ENCODE measurements at places on chromosomes 4 and X. TPM values are rescaled to one million over a fixed set of nuclear protein-coding genes. Genes with fewer than 3 reads are reported as not detected.

The VCX gene
- not detected for total RNA-seq

The SPON2 gene
- total RNA-seq, result 43.1 TPM

The NRK gene
- not detected for total RNA-seq

DNA sequence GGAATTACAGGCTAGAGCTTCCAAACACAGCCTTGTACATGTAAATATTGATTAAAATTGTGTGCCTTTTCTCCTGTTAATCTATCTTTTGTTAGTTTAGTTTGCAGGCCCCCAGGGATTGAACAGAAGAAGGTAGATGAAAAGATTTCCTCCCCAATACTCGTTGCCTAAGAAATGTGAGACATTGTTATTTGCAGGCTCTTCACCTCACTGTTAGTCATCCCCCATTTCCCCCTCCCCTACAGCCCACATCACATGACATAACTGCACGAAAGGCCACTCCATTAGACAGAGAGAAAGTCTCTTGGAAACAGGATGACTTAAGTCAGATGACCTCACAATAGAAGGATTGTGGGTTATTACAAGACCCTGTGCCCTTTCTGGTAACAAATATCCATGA is 13.3 kb upstream of the MID1 start:
- peak; percentile 78 for DNase-seq

GRCh38 chr4:185394568-185395237 is 1.0 kb downstream of the LRP2BP start:
- no peak for DNase-seq

DNA sequence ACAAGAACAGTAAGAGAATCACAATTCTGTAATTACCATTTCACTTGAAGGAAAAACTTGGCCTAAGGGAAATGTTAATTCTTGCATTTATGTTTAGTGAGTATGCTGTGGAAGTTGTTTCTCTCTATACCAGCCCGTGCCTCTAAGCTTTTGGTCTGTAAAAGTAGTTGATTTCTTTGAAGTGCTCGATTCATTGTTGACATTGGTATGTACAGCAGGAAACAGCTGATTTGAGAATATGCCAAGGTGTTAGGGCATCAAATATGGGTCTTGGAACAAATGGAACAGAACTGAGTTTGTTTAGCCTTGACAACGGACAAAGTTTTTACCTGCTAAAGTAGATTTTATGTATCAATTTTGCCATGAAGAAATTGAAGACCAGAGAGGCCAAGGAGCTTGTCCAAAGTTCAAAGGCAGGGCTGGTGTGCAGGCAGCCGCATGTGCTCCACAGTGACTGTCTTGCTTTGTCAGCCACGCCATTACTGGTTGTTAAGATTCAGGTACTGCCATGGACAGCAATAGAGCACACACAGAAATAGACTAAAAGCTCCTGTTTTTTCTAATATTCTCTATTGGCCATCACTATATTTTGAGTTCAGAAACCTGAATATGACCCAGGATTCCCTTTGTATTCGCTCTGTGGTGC is 75.5 kb upstream of the TLR3 start:
- no peak for DNase-seq

GRCh38 chr4:165207016-165207430 is 338 bp upstream of the KLHL2 start:
- no peak for DNase-seq

DNA sequence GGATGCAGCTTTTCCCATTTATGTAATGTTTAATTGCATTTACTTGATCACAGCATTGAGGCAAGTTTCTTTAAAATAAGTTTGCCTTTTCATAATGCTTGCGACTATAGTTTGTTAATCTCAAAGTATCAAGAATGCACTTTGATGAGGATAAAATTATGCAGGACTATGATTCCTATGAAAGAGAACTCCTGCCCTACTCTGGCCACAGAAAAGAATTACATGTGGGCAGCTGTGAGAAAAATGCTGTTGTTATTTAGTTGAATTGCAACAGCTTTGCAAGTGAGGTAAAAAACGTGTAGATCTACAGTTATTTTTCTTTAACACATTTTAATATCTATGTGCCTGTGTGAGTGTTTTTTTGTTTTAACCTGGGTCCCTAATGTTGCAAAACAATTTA is 12.5 kb upstream of the OSTC start:
- no peak for DNase-seq

DNA sequence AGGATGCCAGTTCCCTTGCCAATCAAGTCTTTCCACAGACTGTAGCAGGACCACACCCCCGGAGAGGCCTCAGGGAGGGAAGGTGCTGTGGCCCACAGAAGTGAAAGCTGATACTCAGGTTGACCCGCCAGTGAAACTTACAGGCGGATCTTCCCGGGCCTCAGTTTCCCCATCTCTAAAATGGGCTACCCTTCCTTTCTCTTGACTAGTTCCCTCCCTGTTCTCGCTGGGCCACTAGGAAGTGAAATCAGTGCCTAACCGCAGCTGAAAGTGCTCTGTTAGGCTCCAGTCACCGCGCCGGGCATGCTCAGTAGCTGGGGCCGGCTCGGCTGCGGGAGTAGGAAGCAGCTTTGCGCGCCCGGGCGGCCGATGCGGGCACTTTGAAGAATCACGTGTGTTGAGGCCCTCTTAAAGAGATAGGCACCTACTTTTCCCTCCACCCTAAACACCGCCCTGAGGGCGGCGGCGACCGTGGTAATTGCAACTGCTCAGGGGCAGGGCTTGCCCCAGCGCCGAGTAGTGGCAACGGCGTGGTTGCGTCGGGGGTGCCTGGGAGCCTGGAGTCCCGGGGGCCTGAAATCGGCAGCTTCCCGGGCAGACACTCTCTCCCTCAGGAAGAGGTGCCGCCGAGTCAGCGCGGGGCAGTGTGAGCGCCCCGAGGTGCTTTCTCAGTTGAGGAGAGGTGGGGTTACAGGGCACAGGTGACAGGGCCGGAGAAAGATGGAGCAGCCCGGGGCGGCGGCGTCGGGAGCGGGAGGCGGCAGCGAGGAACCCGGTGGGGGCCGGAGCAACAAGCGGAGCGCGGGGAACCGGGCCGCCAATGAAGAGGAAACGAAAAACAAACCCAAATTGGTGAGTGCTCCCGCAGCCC is at the start of gene DIAPH2:
Gene DIAPH2 (plus strand): TSS at position 504 of the 871 bp plus-strand sequence.
- DNase-seq, result peak; percentile 81

GRCh38 chr4:182886205-182886604 is 31.0 kb downstream of the DCTD start:
- DNase-seq, result no peak

DNA sequence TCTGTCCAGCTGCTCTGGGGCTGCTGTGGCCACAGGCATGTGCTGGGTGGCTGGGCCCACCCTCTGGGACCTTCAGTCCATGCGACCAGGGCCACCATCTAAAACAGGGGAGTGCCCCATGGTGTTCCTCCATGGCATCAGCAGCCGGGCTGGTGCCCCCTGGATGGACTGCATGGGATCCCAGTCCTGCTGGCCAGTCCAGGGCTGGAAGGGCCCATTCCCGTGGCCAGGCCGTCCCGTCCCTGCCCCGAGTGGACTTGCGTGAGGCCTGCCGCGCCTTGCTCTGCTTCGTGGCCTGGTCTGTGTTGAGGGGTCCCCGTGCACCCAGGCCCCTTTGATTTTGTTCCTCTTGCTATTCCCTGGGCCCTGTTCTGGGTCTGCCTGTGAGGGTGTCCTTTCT is 36.4 kb downstream of the SORCS2 start:
- no peak for DNase-seq

- no peak for DNase-seq
These were observed 611.0 kb upstream of the PABPC4L start for GRCh38 chr4:134812611-134813010.

DNA sequence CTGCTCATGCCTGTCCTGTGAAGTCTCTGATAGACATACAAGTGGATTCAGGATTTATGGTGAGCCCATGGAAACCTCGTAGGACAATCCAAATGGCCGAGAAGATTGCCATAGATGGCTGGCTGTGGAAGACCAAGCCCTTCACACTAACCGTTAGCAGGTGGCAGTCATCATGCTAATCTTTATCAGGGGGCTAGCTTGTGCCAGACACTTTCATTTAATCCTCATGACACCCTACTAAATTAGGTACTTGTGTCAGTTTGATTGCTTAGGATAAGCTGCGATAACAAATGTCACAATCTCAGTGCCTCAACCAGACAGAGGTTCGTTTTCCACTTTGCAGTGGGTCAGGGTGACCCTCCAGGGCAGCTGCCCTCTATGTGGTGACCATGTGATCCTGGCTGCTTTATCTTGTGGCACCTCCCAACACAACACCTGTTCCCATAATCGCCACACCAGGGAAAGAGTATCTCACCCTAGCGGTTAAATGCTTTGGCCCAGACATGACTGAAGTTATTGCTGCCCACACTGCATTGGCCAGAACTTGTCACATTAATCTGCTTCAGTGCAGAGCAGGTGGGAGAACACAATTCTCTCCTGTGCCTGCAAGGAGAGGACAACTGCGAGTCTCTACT is 60.8 kb downstream of the REPS2 start:
- DNase-seq, result no peak

- DNase-seq, result peak; percentile 96
These were observed 85.3 kb upstream of the RBPJ start for GRCh38 chr4:26235500-26235899.

GRCh38 chrX:78712336-78712735 is 35.2 kb upstream of the LPAR4 start:
- no peak for DNase-seq
